ENCODE measurements at places on chromosomes 13 and 19. TPM values are rescaled to one million over a fixed set of nuclear protein-coding genes. Genes with fewer than 3 reads are reported as not detected.

The PRKCSH gene
- 391 TPM for total RNA-seq

GRCh38 chr13:93522501-93522900, 295.9 kb downstream of the GPC6 start:
- DNase-seq, result no peak

GRCh38 chr13:50357586-50358118, 342.4 kb downstream of the KCNRG start:
- DNase-seq, result no peak

GRCh38 chr13:114140906-114141250, 8.5 kb upstream of the RASA3 start:
- DNase-seq, result no peak

DNA sequence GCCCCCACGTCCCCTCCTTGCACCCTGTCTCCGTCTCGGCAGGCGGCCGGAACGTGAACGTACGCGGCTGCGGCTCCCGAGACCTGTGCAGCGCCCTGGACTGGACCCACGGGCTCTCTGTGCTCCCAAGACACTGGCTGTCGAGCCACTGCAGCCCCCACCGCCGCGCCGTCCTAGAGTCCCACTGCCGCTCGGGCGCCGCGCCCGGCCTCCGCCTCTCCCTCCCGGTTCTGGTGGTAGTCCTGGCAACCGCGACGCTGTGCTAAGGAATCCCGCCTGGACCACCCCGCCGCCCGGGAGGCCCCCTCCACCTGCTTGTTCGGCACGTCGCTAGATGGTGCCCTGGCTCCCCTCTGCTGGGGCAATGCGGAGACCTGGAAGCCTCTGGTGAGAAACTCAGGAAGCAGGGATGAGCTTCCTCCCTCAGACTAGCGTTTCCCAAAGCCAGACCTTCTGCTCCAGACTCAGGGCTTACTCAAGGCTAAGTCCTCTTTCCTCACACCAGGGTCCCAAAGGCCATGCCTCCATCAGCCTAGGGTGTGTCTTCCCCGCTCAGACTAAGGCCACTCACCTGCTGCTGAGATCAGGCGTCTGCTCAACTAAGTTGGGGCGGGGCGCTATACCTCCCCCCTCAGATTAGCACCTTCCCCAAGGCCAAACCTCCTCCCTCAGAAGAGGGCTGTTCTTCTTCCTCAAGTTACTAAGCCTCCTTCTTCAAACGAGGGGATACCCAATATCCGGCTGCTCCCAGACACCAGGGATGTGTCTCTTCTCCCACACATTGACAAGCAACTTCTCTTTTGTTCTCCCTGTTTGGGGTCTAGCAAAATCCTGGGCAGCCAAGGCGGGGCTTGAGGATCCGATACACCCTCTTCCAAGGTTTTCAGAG, 16.1 kb upstream of the IRGC start:
- DNase-seq, result peak; percentile 52

DNA sequence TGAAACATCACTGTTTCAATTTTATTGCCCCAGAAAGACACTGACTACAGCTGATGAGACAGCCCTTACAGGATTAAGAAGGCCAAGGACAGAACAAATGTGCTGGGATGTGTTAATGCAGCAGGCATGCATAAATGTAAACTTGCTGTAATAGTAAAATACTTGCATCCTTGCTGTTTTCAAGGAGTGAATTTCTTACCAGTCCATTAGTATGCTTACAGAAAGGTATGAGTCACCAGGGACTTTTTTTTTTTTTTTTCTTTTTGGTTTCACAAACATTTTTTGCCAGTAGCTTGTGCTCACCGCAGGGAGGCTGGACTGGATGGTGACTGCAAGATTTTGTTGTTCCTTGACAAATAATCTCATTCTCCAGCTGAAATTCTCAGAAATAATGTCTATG, 55.1 kb downstream of the GPR180 start:
- no peak for DNase-seq

DNA sequence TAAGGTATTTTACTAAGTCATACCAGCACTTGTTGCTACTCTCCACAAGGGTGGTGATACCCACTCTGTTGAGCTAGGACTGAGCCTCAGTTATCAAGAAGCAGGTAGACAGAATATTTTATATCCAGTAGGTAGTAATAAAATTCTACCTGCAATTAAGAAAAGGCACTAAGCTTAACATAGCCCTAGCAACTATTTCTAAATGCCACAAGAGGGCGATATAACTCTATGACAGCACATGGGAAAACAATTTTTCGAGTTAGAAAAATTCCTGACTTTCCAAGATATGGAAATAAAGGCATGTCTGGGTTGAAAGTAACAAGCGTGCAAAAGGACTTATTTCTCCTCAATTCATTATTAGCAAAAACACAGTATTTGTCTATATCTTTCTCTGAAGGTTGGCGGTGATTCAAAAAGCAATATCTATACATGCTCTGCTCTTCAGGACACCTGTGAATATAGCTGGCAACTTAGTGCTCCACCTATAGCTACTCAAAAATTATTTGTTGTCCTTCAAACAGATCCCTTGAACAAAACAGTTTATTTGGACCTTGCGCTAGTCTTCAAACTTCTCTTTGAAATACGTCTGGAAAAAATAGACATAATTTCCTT, 14.7 kb downstream of the CCDC169 start:
- no peak for DNase-seq

DNA sequence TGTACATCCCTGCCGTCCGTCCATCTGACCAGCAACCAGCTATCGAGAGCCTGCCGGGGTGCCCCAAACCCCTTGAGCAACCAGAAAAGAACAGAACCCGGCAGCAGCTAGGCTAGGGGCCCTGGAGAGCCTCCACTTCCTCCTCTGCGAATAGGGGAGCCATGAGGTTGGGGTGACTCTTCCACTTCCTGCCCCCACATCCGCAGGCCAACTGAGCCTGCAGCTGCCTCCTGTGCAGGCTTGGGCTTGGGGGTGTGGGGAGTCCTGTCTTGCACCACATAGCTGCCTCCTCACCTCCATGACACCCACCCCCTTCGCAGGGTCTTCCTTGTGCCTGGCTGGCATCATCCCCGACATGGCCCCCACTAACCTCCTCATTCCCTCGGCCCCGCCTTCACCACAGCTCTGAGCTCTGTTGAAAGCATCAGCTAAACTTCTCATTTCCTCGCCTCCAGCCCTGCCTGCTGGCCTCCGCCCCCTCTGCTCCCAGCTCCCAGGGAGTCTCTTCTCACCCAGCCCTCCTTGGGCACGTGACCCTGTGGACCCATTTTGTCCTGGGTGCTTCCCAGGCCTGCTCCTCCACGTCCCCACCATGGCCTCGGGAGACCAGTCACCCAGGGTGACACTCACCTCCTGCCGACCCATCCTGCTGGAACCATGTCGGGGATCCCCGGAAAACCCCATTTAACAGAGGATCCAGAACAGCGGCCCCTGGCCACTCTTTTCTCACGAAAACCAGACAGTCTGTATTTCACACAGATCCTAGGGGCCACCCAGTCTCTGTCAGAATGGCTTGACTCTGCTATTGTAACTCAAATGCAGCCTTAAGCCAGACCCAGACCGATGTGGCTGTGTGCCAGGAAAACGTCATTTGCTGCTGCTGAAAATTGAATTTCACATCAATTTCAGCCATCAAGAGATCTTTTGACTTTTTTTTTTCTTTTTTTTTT, 50.4 kb downstream of the MYO9B start:
- DNase-seq, result no peak

GRCh38 chr19:50515168-50515561, 1.5 kb upstream of the ASPDH start:
- DNase-seq, result no peak

The GJA3 gene
- not detected for total RNA-seq

- DNase-seq, result no peak
Measured at GRCh38 chr19:40578442-40578908, 1.8 kb downstream of the SHKBP1 start.

DNA sequence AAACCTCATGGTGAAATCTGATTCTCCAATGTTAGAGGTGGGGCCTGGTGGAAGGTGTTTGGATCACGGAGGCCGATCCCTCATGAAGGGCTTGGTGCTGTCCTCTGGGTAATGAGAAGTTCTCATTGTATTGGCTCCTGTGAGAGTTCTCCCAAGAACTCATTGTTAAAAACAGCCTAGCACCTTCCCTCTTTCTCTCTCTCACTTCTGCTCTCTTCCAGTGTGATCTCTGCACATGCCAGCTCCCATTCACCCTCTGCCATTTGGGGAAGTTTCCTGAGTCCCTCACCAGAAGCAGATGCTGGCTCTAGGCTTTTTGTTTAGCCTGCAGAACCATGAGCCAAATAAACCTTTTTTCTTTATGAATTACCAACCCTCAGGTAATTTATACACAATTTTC, 3.1 kb upstream of the SUCLA2 start:
- DNase-seq, result no peak

The ZNF837 gene
- 5.0 TPM for total RNA-seq

- DNase-seq, result no peak
Measured at GRCh38 chr13:43986421-43986981, 106.8 kb downstream of the LACC1 start.

The NEK5 gene
- 0.12 TPM for total RNA-seq

DNA sequence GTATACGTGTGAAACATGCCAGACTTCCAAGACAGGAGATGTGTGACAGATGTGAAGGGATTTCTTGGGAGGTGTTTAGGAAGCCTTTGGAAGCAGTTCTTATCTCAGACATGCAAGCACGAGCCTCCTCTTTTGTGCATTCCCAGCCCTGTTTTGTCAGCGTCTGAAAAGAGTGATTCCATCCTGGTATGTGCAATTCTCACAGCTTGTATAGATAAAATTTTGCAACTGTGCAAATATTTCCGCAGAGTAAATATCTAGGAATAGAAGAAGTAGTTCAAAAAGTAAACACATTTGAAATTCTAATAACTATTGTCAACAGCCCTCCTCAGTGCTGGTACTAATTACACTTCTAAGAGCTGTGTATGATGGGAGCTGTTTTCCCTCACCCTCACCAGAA, 72.3 kb upstream of the C1QTNF9B start:
- no peak for DNase-seq

DNA sequence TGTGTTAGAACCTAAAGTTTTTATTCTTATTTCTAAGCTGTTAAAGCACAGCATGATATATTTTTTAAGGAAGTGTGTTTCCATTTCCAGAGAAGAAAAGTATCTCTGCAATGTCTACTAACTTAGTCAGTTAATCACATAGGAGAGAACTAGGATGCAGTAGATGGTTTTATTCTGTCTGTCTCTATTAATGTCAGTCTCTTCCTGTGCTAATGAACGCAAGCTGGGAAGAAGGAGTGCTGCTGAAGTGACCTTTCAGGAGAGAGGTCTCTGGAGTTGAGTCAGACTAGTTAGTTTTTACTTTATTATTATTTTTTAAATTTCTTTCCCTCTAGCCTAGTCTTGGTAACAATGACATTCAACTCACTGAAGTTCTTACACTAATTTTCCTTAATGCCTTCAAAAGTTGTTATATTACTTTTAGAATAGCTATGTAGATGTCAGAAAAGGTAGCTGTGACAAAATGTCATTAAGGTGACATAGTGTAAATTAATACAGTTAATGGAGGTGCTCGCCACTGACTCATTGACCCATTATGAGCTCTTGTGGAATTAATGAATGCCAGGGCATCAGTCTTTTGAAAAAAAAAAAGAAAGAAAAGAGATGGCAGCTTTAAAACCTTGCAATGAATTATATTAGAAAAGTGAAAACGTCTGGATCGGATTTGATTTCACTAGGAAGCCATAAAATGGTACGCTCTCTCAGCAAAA, 120.0 kb upstream of the MAB21L1 start:
- no peak for DNase-seq
